ENCODE measurements at places on chromosomes 11 and 22.

DNA sequence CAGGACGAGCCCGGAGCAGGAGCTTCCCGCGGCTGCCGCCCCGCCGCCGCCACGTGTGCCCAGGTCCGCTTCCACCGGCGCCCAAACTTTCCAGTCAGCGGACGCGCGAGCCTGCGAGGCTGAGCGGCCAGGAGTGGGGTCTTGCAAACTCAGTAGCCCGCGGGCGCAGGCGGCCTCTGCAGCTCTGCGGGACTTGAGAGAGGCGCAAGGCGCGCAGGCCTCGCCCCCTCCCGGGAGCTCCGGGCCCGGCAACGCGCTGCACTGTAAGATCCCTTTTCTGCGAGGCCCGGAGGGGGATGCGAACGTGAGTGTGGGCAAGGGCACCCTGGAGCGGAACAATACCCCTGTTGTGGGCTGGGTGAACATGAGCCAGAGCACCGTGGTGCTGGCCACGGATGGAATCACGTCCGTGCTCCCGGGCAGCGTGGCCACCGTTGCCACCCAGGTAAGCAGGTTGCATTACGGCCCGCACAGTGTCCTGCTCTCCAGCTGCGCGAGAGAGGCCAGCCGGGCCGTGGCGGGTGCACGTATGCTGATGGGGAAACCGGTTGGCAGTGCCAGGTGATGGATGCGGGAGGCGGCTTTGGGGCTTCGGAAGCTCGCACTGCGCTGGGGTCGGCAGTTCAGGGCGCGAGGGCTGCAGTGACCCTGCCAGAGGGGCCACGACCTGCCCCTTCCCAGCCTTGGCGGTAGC lies 2.0 kb downstream of the SLC6A5 start:
- no peak for DNase-seq

DNA sequence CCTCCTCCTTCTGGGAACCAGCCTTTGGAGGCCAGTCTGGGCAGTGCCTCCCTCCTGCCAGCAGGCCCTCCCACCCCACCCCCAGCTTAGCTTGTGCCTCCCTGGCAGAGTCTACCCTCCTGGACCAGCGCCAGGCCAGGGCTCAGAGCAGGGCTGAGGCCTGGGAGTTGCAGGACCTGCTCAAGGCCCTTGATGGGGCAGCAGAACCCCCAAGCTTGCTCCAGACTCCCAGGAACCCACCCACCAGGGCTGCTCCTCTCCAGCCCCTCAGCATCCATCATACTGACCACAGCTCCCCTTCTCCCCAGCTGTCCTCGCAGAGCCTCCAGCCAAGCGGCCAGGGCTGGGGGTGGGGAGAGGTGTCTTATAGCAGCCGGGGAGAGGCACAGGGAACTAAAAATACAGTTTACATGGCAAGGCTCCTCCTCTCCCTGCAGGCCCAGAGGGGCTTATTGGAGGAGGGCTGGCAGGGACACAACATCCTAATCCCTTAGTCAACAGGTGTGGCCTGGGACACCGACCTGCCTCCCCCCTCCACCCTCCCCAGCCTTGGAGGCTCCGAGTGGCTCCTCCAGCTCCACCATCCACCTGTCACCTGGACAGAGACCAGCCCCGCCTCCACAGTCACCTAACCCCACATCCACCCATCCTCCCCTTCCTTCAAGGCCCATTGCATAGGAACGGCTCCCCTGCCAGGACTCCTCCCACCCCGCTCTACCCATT lies 5.2 kb upstream of the MB start:
- DNase-seq, result no peak

DNA sequence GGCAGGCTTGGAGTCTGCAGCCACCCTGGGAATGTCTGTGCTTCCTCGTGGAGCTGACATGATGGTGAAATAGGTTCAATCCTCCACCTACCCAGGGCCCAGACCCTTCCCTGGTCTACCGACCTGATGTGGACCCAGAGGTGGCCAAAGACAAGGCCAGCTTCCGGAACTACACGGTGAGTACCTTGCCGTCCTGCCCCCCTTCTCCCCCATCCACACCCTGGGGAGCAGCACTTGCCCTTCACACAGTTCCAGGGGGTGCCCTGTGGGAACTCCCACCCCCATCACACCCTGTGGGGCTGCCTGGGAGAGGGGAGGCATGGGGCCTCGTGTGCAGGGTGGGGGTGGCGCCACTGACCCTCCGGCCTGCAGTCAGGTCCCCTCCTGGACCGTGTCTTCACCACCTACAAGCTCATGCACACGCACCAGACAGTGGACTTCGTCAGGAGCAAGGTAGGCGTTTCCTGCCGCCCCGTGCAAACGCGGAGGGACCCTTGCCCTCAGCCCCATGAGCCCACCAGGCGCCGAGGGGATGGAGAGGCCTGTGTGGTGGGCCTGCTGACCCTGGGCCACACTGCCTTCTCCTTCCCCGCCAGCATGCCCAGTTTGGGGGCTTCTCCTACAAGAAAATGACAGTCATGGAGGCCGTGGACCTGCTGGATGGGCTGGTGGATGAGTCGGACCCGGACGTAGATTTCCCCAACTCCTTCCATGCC lies 789 bp downstream of the MIOX start:
- DNase-seq, result no peak

GRCh38 chr11:14308114-14308896 lies 50.7 kb downstream of the RRAS2 start:
- peak; percentile 58 for DNase-seq

DNA sequence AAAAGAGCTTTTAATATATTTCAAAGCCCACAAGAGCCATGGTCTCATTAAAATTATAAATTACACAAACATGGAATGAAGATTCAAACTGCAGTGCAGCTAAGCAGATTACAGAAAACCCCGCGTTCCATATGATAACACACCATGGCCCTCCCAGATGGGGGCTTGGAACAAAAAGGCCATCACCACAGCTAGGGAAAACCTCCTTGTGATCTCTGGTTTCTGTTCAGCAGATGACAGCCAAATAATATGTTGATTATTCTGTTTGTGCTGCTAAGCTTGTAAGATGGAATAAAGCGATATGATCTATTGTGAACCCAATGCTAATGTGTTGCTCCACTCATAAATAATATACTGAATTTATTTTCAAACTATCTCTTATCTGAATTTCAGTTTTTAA lies 28.5 kb downstream of the IMMP1L start:
- no peak for DNase-seq

DNA sequence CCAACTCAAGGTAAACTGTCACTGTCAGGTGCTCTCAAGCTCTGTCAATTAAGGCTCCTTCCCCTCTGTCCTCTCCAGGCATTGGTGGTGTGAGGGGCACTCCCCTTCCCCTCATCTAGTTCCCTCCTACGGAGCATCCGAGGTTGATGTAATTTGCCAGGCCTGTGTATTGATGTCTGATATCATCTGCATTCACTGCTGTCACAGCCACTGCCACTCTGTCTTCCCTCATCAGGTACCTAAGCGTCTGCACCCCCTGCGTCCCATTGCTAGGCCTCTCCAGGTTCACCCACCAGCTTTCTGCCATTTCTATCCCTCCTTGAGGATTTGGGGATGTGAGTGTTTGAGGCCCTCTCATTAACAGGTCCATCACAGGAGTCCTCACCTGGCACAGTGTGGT lies 50.0 kb upstream of the SYT13 start:
- DNase-seq, result no peak

DNA sequence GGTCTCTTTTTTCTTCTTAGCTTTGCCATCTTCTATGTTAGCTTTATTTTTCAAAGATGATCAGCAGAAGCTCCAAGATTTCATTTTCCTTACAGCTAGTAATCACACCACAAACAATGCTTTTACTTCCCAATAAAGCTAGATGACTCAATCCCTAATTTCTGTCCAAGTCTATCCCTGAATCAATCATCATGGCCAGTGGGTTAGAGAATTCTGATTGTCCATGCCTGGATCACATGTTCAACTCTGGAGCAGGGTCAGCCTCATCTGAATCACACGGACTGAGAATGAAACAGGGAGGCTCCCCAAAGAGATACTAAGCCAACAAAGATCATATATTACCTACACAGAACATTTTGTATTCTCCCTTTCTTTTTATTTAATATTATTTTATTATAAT lies 79.6 kb downstream of the BBOX1 start:
- no peak for DNase-seq

GRCh38 chr11:1930462-1930830 lies 10.9 kb downstream of the TNNT3 start:
- DNase-seq, result no peak

DNA sequence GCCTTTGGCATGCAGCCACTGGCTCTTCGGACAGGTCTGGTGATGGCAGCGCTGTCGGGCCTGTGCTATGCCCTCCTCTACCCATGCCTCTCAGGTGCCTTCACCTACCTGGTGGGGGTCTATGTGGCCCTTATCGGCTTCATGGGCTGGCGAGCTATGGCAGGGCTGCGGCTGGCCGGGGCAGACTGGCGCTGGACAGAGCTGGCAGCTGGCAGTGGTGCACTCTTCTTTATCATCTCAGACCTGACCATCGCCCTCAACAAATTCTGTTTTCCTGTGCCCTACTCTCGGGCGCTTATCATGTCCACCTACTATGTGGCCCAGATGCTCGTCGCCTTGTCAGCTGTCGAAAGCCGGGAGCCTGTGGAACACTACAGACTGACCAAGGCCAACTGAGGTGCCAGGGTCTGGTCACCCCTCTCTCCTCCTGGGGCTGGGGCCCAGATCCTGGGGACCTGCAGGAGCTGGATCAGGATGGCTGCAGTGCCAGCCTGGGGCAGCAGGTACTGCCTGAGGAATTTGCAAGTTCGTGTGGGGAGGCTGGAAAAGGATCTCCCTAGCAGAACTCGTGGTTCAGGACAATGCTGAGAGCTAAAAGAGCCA lies 3.1 kb downstream of the TMEM86A start:
- no peak for DNase-seq

DNA sequence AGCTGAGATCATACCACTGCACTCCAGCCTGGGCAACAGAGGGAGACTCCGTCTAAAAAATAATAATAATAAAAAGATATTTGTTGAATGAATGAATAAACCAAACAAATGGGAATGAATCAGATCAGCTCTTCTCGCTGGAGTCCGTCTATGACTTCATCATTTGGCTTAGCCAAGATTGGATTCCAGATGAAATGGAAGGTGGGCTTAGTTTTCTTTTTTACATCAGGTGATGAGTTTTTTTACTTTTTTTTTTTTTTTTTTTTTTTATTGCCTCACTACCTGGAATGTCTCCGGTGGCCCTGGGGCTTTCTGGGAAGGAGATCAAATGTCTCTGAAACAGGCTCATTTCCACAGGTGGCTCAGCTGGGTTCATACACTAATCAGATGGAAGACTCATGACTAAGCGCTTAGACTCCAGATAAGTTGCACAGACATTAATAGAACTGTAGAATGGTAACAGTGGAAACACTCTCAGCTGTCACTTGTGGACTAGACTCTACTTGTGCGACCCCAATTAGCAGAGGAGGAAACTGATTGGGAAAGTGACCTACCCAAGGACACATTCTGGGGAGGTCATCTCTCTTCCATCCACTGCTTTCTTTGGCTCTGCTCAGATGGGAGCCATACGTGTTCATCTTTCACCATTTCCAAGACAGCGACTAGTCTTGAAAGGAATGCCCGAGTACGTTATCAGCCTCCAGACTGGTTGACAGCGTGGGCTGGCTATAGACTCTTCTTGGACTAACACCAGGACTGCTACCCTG lies 20.5 kb upstream of the RBFOX2 start:
- no peak for DNase-seq

GRCh38 chr11:91932151-91932821 lies 292.3 kb upstream of the FAT3 start:
- no peak for DNase-seq

- DNase-seq, result no peak
These were observed 5.5 kb downstream of the MRPL49 start for GRCh38 chr11:65127473-65128181.

- DNase-seq, result no peak
These were observed 389.5 kb upstream of the B3GAT1 start for GRCh38 chr11:134801570-134801969.

DNA sequence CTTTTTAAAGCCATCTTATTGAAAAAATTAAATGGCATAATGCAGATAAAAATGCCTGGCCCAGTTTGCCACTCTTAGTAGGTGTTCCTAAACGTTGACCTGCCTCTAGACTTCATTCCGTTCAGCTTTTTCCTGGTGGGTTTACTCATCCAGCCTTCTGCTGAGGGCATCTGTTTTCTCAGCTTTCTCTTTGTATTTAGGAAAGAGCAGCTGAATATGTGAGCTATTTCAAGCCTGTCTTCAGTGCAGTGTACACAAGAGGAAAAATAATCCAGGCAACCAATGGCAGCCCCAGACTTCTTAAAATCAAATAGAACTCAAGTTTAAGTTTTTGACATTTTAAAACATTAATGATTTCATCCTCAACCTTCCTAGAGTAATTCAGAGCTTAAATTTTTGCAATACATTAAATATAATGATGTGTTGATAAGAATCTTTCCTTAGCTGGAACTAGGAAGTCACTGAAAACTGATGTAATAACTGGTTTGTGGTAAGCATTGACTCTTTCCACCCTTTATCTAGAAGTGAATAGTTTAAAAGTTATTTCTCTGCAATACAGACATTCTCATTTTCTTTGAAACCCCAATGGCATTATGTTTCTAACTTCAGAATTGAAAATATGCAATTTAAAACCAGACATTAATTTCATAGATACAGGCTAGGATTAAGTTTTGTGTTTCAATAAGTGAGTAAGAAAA lies 165.4 kb downstream of the AASDHPPT start:
- DNase-seq, result no peak

- DNase-seq, result peak; percentile 34
These were observed 13.9 kb downstream of the CCND1 start for GRCh38 chr11:69654660-69655478.

DNA sequence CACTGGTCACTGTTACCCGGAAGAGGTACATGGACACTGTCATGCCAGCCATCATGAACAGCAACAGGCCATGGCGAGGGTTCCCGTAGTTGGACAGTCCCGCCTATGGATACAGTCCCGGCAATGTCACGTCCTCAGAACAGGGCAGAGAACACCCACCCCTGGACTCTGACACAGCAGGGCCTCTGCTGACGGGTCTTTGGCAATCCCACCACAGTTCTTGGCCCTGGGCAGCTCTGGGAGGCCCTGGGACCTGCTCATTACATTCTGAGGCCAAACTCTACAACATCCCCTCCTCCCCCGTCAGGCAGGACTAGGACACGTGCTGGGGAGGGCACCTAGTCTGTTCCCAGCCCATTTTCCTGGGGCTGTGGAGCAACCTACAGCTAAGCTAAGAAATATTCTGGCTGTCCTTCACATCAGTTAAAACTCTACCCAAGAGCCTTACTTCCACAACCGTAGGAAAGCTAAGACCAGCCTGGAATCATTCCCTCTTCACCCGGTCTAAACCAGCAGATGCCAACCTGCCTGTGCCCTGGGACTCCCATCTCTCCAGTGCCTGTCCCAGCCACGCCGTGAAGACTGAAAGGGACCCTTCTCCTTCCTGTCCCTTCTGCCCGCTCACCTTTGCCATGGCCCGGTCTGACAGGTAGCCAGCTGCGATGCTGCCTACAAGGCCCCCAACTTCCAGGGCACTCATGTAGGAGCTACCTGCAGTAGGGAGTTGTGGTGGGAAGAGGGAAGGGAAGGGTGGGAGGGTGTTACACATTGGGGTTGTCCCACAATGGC lies 4.5 kb downstream of the SLC37A4 start:
- DNase-seq, result no peak

GRCh38 chr11:1291295-1292017 lies 18.0 kb downstream of the TOLLIP start:
- no peak for DNase-seq

DNA sequence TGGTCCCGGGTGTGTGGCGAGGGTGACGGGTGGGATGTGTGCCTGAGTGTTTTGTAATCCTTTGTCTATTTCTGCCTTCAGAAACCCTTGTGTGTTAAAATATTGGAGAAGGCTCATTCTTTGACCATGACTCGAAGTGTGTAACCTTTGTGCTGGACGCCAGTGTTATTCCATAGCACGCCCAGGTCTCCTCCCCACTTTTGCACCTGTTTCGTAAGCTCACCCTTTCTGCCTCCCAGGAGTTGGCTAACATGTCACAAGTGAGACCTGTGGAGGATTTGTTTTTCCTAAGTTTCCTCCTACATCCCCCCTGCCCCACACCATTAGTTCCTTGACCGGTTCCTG lies 382 bp downstream of the C11orf54 start:
- peak; percentile 72 for DNase-seq
